ENCODE measurements at places on chromosomes 12 and 14. TPM values are rescaled to one million over a fixed set of nuclear protein-coding genes. Genes with fewer than 3 reads are reported as not detected.

- no peak for DNase-seq
These were observed 193.3 kb downstream of the ANO4 start for GRCh38 chr12:100987552-100988521.

- no peak for DNase-seq
These were observed 22.8 kb downstream of the SERPINA1 start for GRCh38 chr14:94365624-94366023.

DNA sequence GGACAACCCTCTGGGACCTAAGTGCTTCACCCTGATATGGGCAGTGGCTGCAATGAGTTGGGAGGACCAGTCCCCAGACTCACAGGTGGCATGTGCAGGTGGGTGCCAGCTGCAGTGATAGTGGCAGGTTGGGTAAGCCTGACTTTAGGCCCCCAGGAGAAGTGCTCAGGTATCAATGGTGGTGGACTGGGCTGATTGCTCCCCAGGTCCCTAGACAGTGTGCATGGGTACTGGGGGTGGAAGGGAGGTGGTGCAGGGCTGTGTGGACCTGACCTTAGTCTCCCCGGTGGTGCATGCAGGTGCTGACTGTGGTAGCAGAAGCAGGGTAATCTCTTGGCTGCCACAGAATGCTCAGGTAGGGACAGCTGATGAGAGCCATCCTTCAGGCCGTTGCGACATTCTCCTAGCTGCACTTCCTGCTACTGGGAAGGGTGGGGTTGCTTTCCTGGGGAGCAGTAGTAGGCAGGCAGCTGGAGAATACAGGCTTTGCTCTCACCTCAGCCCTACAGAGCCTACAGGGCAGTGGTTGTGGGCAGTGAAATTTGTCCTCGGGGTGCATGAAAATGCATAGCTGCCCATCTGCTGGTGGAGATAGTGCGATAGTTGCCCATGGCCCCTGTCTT, 33.3 kb upstream of the CCND2 start:
- no peak for DNase-seq

GRCh38 chr12:121334513-121335343, 17.5 kb downstream of the ANAPC5 start:
- peak; percentile 26 for DNase-seq

DNA sequence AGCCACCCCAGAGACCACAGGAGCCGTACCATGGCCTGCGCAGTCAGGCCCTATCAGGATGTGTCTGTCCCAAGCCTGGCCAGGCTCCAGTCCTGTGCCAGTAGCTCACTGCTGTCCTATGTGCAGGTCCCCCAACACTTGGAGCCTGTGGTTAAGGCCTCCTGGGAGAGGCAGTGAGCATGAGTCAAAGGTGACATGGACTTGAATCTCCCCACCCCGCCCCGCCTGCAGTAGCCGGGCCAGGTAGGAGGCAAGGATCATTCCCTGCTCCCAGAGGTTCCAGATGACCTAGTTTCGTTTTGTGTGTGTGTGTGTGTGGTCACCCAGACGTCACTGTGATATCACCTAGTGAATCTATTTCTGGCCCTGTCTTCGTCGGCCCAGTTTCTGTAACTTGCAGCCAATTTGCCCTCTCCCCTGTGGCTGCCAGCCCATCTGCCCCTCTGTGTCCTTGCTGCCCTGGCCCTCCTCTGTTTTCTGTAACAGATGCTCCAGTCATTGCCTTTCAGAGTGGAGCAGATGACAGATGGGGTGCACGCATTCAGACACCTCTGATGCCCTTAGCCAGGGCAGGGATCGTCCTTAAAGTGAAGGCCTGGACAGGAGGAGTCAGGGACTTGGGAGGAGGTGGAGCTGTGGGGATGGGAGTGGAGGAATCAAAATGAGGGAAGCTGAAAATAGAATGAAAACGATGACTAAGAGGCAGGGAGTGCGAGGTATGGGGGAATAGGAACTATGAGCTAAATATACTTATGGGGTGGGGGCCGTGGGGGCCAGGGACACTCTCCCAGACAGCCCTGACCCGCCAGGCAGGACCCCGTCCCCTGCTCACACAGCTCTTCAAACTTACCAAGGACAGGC, 37.4 kb downstream of the SLC6A12 start:
- no peak for DNase-seq

DNA sequence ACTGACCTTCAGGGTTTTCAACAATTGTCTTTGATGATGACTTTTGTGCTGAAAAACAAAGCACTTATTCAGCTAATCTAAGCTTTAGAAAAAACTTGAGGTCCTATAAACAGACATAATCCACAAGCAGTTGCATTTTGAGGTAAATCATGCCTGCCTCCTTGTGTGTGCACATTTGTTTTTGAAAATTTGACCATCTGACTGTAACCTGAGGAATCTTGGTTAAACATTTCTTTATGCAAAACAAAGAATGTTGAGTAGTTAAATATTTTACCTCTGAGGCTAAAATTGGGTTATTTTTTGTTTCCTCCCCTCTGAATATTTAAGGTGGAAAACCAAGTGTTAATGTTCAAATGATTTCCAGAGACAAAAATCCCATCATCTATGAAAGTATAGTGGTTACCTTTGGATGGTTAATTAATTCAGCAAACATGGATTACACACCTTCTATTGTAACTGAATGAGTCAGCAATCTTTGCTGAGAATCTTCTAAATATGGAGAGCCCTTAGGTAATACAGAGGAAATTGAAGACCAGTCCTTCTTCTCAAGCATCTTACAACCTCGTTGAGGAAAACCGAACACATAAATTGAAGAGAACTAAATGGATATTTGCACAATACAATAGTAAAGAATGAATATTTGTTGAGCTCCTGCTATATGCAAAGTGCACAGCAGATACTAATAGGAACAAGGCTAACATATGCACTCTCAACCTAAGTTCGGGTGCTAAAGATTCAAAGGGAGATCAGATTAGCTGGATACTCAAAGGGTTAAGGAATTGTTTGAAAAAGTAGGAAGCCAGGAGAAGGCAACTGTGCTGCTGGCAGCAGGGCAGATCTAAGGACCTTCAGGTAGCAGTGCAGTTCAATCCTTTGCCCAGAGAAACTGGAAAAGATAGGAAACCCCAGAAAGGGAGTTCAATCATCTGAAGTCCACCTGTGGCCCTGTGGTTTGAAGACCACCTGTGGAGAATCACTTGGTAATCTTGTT, 115.2 kb downstream of the BMP4 start:
- no peak for DNase-seq

SERPINA9 gene
- total RNA-seq, result not detected

C14orf180 gene
- 0.32 TPM for total RNA-seq
